Tibial nerve (tissue), 4 donors: ENCODE measurements at places on chromosomes 3 and 15. TPM values are rescaled to one million over a fixed set of nuclear protein-coding genes. Genes with fewer than 3 reads are reported as not detected.

Gene DNAH12
- total RNA-seq = 1.1 TPM

Gene TNIK
- total RNA-seq = 11.1 TPM

Gene TBCCD1
- 10.5 TPM for total RNA-seq

DNA sequence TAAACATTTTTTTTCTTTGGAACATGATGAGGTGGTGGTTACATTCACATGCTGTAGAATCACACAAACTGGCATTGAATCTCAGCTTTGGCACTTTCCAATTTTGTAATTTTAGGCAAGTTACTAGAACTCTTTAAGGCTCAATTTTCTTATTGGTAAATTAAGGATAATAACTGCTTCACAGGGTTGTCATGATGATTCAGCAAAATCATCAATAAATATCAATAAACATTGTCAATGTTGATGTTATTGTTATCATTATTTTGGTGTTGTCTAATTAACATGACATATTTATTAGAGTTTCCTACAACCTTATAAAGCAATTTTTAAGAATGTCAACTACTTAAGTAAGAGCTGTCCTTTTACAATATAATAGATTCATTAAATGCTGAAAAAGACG is 1.6 kb downstream of the MDFIC2 start:
- no peak overlapping the region for H3K4me3 ChIP-seq
- no peak overlapping the region for H3K27ac ChIP-seq
- H3K27me3 ChIP-seq = no peaks in the 10 kb centered on the region
- no peaks in the 10 kb centered on the region for H3K4me1 ChIP-seq

DNA sequence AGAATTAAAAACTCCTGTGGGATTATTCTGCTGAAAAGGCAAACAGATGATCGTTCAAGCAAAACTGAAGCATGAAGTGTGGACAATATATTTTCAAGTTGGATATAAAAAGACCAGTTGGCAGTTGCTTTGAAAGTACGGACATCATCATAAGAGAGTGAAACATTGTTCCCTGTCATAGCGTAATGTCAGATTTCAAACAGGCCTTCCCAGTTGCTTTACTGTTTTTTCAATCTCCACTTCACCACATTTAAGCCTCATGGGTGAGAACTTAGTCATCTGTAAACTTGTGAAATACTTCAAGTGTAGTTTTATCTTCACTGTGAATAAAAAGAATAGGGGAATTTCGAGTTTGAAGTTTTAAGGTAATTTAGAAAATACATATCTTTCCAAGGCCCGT is 435.1 kb upstream of the CNTN3 start:
- no peaks in the 10 kb centered on the region for H3K4me1 ChIP-seq
- H3K4me3 ChIP-seq = no peak overlapping the region
- no peak overlapping the region for H3K27ac ChIP-seq
- H3K27me3 ChIP-seq = no peaks in the 10 kb centered on the region

DNA sequence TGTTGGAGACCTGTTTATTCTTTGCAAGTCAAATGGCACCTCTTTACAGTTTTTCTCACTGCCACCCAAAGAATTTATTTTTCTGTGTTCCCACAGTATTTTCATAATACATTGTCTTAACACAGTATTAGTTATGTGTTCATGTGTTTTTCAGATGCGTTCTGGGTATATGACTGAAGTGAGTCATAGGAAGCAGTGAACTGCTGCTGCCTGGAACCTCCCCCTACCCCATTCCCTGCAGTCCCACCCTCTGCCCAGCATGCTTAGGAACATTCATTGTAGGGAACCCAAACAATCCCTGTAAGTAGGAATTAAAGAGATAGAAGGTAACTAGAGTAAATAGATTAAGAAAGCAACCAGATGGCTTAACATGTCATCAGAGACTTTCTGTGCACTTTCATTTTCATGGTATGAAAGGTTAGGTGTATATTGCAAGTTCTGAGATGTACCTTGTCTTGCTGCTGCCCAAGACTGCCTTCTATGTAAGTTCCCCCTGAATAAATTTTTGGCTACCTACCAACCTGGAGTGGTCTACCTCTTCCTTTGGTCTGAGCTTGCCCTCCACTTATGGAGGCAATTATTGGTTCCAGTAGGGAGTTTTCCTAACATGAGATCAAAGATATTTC is 21.9 kb upstream of the SQOR start:
- H3K36me3 ChIP-seq = peaks cover 9% of the 10 kb centered on the region
- H3K27ac ChIP-seq = no peak overlapping the region
- no peak for DNase-seq
- H3K27me3 ChIP-seq = no peaks in the 10 kb centered on the region

- H3K4me1 ChIP-seq = no peaks in the 10 kb centered on the region
- H3K4me3 ChIP-seq = no peak overlapping the region
- no peaks in the 10 kb centered on the region for H3K36me3 ChIP-seq
- H3K27ac ChIP-seq = no peak overlapping the region
- DNase-seq = no peak
Measured at GRCh38 chr3:73609655-73610054, 15.1 kb downstream of the PDZRN3 start.
